ENCODE measurements at places on chromosomes 4 and X. TPM values are rescaled to one million over a fixed set of nuclear protein-coding genes. Genes with fewer than 3 reads are reported as not detected.

Gene MORC4
- 5.6 TPM for total RNA-seq

GRCh38 chr4:106652095-106652494 is 283.5 kb upstream of the GIMD1 start:
- DNase-seq = no peak

DNA sequence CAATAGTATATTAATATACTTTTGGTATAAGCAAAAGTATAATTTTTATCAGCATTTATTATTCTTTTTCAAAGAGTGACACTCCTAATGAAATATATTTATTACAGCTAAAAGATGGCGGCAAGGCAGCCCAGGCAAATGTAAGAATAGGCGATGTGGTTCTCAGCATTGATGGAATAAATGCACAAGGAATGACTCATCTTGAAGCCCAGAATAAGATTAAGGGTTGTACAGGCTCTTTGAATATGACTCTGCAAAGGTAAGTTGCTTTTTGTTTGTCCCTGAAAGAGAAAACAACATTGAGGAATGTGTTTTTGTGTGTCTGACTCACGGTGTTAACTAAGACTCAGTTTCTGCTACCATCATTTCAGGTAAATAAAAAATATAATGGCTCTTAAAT is 71.9 kb downstream of the PDLIM5 start:
- DNase-seq = no peak

DNA sequence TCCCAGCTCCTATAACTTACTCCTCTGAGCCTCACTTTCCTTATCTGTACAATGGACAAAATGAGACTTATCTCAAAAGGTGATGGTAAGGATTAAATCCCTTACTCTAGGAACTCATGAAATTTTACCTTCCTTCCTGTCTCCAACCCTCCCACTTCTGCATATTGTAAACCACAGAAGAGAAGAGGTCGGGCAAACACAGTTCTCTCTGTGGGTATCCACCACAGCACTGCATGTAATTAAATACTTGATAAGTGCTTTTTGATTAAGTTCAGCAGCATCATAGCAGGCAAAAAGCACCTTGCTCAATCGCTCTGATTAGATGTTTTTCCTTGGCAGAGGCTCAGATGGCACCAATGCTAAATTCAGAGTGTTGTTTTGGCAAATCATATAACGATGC is 17.3 kb upstream of the TMEM192 start:
- DNase-seq = no peak

DNA sequence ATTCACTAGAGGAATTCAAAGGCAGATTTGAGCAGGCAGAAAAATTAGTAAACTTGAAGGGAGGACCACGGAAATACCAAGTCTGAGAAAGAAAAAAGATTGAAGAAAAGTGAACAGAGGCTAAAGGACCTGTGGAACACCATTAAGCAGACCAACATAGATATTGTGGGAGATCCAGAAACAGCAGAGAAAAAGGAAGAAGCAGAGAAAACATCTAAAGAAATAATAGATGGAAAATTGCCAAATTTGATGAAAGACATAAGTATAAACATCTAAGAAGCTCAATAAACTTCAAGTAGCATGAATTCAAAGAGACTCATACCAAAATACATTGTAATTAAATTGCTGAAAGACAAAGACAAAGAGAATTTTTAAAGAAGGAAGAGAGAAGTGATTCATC is 31.0 kb downstream of the ADAMTS3 start:
- DNase-seq = no peak

Gene SPINK2
- total RNA-seq = 4.5 TPM

- no peak for DNase-seq
Observed at GRCh38 chr4:177448850-177449249, 6.6 kb upstream of the AGA start.

Gene PAPSS1
- 53.6 TPM for total RNA-seq

GRCh38 chrX:56279863-56280262 is 47.7 kb downstream of the KLF8 start:
- no peak for DNase-seq

- DNase-seq = no peak
Observed at GRCh38 chrX:10447564-10448214, 172.7 kb downstream of the MID1 start.

- no peak for DNase-seq
Observed at GRCh38 chrX:72143609-72143907, 11.8 kb upstream of the RTL5 start.
